Left colon (tissue), 2 donors: ENCODE measurements at places on chromosomes 7 and 10. TPM values are rescaled to one million over a fixed set of nuclear protein-coding genes. Genes with fewer than 3 reads are reported as not detected.

CPN1 gene
- total RNA-seq, result not detected

CYP3A7 gene
- total RNA-seq, result 0.39 TPM

APBB1IP gene
- 2.0 TPM for total RNA-seq

MOGAT3 gene
- 62.4 TPM for total RNA-seq

OPN1SW gene
- total RNA-seq, result not detected

PRKG1 gene
- total RNA-seq, result 17.2 TPM

SLC26A3 gene
- total RNA-seq, result 2,382 TPM

SPAM1 gene
- total RNA-seq, result not detected

VWA2 gene
- total RNA-seq, result 1.5 TPM

SYT15B gene
- 0.64 TPM for total RNA-seq

NPC1L1 gene
- 0.06 TPM for total RNA-seq

MBL2 gene
- total RNA-seq, result not detected

SEMA3C gene
- total RNA-seq, result 64.6 TPM

BAMBI gene
- 0.85 TPM for total RNA-seq

GNB2 gene
- total RNA-seq, result 273 TPM

GCC1 gene
- total RNA-seq, result 19.0 TPM

PCDH15 gene
- total RNA-seq, result 0.27 TPM

PNLIPRP3 gene
- total RNA-seq, result 0.14 TPM

UCN3 gene
- 4.5 TPM for total RNA-seq

CPA2 gene
- 1.7 TPM for total RNA-seq

CALCR gene
- not detected for total RNA-seq

MSANTD7 gene
- 9.9 TPM for total RNA-seq

HTR5A gene
- total RNA-seq, result not detected

VENTX gene
- 0.14 TPM for total RNA-seq

DOCK1 gene
- 64.0 TPM for total RNA-seq

LRRD1 gene
- 0.18 TPM for total RNA-seq

STEAP2 gene
- 16.2 TPM for total RNA-seq

SDK1 gene
- 5.8 TPM for total RNA-seq

HOXA3 gene
- total RNA-seq, result 16.4 TPM

DGKB gene
- total RNA-seq, result 0.06 TPM

OR6V1 gene
- not detected for total RNA-seq

NRG3 gene
- total RNA-seq, result 0.18 TPM

WEE2 gene
- not detected for total RNA-seq
